Activated naive CD4-positive, alpha-beta T cell treated with anti-CD3 and anti-CD28 coated beads, Interleukin-2, amount 50 U/mL, for 72 hours (primary cell): ENCODE measurements at places on chromosomes 2 and 18.

GRCh38 chr2:29723255-29724001 lies 198.0 kb downstream of the ALK start:
- no peak for DNase-seq

GRCh38 chr2:184113696-184114403 lies 484.5 kb upstream of the ZNF804A start:
- no peak for DNase-seq

DNA sequence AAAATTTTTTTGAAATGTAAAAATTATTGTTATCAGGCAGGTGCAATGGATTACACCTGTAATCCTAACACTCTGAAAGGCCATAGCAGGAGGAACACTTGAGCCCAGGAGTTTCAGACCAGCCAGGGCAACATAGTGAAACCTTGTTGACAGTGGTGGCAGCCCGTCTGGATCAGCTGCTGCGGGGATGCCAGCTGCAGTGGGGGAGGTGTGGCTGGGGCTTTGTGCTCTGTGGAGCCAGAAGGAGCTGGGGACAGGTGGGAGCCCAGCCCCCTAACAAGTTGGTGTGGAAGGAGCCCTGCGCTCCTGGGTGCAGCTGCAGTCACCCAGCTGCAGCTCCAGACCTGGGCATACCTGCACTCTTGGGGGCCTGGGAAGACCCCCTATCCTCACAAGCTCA lies 182.4 kb upstream of the MC4R start:
- no peak for DNase-seq

DNA sequence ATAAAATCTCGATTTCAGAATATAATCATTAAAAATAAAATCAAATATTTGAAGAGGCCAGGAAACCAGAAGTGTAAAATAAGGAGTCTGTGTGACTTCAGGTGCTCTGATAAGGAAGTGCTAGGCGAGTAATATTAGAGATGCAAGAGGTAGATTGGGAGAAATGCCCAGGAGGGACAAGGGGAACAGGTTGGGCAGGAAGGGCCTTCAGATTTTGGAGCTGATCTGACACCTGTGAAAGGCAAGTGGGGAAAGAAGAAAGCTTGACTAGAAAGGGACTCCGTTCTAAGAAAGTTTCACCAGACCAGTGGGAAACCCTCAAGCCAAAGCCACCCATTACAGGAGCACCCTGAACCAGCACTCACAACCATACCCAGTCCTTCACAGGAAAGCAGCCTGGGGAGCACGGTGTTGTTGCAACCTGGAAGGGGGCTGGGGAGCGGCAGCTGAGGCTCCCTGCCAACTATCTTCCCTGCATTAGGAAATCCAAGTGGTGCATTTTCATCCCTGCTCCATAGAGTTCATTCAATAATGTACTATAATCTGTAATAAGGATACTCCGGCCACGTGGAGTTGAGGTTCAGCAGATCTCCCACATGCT lies 57.5 kb upstream of the GREB1L start:
- DNase-seq, result no peak

- peak; percentile 20 for DNase-seq
Measured at GRCh38 chr18:37322492-37323035, 243.0 kb downstream of the CELF4 start.

DNA sequence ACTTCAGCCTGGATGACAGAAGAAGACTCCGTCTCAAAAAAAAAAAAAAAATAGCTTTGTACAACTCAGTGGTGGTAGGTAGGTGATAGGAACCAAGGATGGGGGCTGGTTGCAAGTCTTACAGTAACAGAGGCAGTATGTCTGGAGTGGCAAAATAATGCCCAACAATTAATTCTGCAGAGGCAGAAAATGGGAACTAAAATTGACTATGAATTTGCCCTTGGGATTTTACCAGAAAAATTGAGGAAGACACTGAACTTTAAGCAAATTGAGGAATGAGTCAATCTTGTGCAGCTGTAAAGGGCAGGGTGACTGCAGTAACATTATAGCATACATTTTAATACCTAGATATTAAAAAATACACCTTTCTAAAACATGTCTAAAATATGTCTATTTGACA lies 292.1 kb upstream of the FBXO11 start:
- DNase-seq, result no peak

DNA sequence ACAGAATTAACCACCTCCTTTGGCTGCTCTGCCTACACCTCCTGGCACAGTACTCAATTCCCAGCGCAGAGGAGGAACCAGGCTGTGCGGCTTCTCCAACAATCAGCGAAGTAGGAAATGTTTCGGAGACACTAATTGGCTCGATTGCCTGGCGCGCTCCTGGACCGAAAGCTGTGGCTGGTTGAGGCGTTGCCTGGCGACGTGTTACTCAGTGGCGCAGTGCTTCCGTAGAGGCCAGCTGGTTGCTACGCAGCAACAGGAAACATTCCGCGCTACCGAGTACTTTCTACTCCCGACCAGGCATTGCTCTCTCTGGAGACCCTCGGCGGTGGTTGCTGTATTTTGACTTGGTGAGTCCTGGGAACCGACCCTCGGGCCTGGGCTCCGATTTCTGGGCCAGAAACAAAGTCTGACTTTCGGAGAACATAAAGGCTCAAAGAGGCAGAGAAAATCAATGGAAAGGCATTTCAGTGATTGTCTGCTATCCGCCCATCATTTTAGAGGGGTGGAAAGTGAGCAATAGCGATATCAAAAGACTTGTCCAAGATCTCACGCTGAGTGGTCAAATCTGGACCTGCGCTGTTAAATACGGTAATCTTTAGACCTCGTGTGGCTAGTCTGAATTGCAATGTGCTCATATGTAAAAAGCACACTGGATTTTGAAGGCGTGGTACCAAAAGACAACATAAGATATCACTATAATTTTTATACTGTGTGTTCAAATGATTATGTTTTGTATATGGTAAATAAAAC lies at the start of gene DNAH6:
DNAH6 (plus strand) TSS at position 265 of the 753 bp plus-strand sequence. CDS start 1,329 bp downstream, outside the sequence.
- DNase-seq, result peak; percentile 78
